ENCODE measurements at places on chromosomes 12 and 14.

DNA sequence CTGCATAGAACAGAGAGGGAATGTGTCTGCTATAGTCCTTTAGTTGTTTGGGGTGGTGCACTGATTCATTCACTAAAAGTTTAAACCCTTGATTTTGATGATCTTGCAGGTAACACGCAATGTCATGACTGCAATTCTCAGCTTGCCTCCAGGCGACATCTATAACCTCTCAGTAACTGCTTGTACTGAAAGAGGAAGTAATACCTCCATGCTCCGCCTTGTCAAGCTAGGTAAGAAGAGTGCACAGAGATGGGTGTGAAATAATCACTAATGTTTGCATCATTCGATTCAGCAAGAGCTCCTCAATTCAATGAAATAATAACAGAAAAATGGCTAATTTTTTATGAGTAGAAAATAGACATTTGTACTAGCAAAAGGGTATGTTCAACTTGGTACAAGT lies 203.7 kb downstream of the PTPRO start:
- DNase-seq, result no peak

GRCh38 chr12:29320295-29321085 lies 60.5 kb downstream of the ERGIC2 start:
- no peak for DNase-seq

DNA sequence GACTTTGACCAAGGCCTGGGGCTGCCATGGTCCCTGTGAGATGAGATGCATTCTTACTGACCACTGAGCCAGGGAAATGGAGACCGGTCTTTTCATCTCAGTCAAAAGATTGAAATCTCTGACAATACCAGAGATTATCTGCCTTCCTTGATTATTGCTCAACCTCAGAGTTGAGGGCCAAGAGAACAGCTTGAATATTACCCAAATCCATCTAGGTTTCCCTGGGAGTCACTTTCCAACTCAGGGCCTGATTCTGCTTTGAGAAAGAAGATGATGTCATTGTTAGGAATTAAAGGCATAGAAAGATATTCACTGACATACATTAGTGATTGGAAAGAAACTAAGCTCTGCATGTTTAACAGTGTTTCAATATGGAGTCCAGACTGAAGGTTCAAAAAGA lies 515.9 kb upstream of the TBX3 start:
- no peak for DNase-seq

DNA sequence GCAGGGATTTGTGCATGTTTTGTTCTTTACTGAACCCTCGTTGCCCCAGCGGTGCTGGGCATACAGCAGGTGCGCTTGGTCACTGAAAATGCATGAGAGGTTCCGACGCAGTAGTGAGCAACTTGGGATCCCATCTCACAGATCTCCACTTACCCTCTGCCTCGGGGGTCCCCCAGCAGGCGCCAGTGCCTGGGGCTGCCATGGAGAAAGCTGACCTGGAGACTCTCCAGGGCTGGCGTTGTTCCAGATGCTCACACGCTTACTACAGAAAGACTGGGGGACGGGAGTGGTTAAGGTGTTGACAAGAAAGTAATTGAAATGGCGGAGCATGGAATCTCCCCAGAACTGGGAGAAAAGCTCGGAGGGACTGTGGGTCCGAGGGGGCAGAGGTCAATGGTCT lies 14.2 kb downstream of the GLT1D1 start:
- DNase-seq, result no peak

DNA sequence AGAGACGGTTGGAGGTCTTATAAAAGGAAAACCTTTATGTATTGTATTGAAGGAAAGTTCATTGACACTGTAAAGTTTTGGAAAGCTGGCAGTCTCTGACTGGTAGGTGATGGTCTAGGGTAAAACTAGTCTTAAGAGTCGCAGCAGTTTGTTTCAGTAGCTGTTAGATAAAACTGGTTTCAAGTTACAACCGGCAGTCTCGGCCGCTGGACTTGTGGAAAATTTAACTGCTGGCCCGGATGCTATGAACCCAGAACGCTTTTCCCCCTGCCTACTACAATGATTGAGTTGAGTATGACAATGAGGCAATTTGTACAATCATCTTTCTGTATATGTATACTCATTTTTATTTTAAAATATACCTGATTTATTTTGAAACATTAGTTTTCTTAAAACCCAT lies 1426.9 kb downstream of the AACS start:
- no peak for DNase-seq

- DNase-seq, result no peak
Observed at GRCh38 chr12:121145221-121145620, 12.5 kb downstream of the P2RX7 start.

DNA sequence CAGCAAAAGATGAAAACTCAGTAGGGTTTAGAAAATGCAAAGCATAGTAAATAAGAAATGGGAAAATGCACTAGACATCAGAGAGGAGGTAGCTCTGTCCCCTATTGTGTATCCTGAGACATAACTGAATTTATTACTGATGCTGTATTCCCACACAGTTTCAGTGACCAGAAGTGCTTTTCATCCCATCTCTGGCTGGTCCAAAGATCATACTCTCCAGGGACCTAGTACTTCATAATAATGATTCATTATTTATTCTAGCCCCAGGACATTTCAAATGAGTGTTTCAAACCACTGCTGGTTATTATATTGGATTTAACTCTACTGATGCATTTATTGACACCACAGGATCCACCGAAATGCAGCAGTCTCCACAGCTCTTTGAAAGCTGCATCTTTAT lies 163.3 kb downstream of the PAWR start:
- DNase-seq, result no peak

- DNase-seq, result no peak
Observed at GRCh38 chr14:81416194-81416952, 16.2 kb upstream of the STON2 start.

GRCh38 chr12:108457006-108457733 lies 57.9 kb upstream of the FICD start:
- no peak for DNase-seq

- no peak for DNase-seq
Observed at GRCh38 chr12:46177837-46178608, 90.8 kb downstream of the SLC38A1 start.

DNA sequence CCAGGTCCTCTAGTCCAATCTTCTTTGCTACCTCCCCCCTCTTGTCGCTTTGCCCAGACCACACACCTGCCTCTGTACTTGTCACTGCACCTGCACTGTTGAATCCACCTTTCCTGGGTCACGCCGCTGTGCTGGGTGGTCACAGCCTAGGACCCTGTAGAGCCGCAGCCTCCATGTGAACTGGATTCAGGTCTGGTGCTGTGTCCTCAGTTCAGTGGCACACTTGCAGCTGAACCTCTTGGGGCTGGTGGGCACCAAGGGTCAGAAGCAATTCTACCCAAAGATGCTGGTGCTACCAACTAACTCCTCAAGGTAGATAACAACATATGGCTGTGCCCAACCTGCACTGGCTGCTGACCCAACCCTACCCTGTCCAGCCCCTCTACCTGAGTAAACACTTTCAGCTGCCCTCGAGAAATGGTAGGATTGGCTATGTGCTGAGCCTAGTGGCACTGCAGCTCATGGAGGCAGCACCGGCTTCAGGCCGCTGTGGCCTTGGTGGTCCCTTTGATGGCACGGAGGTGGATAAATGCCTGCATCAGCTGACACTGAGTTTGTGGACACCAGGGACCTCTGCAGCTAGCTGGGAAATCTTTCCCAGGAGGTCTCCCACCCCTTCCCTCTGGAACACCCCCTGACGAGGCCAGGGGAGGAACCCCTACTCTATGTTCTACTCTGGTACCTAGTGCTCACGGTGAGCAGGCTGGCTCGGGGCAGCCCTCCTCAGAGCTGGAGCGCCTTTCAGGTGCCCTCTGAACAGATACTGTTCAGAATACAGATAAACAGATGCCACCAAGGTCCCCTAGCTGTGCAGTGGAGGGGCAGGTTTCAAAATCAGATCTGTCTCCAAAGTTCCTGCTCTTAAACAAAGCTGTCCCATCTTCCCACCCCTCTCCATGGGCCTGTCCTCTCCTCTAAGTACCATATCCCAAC lies 14.3 kb downstream of the AGAP2 start:
- no peak for DNase-seq

- DNase-seq, result no peak
Observed at GRCh38 chr14:61344437-61345150, 23.2 kb downstream of the PRKCH start.

DNA sequence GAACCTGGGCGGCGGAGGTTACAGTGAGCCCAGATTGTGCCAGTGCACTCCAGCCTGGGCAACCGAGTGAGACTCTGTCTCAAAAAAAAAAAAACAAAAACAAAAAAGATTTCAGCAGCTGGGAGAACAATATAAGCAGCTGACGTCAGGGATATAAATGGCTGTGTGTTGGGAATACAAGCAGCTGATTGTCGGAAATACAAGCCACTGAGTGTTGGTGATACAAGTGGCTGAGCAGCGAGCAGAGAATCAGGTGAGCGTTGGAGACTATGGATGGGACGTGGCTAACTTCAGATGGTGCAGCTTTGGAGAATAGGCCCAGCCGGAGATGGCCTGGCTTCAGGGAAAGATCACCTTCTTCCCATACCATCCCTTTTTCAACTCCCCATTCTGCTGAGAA lies 32.0 kb downstream of the PSEN1 start:
- no peak for DNase-seq

GRCh38 chr12:93497456-93497855 lies 30.1 kb downstream of the MRPL42 start:
- no peak for DNase-seq

DNA sequence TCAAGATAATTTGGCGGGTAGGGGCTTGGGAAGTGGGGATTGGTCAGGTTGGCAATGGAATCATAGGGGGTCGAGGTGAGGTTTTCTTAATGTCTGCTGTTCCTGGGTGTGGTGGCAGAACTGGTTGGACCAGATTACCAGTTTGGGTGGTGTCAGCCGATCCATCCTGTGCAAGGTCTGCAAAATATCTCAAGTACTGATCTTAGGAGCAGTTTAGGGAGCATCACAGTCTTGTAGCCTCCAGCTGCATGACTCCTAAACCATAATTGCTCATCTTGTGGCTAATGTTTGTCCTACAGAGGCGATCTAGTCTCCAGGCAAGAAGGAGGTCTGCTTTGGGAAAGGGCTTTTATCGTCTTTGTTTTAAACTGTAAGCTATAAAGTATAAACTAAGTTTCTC lies 868.4 kb downstream of the DIO2 start:
- DNase-seq, result no peak

GRCh38 chr14:37826869-37827268 lies 231.4 kb downstream of the TTC6 start:
- DNase-seq, result no peak

DNA sequence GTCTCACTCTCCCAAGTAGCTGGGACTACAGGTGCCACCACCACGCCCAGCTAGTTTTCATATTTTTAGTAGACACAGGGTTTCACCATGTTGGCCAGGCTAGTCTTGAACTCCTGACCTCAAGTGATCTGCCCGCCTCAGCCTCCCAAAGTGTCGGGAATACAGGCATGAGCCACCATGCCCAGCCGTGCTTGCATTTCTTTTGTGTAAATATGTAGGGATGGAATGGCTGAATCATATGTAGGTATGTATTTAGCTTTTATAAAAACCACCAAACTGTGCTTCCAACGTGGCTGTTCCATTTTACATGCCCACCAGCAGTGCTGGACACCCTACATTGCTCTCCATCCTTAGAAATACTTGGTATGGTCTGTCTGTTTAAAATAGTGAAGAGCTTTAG lies 32.8 kb upstream of the CLMN start:
- DNase-seq, result no peak

- DNase-seq, result no peak
Observed at GRCh38 chr12:52211716-52212585, 20.1 kb upstream of the KRT80 start.

DNA sequence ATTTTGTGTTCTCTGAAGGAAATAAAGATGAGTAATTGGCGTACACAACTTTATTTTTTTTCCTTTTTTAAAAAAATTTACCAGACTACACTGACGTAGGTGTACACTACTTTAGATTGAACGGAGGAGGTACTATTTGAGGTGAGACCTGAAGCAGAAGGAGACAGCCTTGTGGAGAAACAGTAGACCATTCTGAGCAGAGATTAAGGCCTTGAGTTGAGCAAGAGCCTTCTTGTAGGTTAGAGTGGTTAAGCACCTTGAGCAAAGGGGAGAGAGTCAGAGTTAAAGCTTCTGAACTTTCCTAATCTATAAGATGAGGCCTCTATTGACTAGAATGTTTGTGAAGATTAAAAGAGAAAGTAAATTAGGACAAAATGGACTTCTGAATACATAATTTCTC lies 2.5 kb downstream of the LEMD3 start:
- no peak for DNase-seq

DNA sequence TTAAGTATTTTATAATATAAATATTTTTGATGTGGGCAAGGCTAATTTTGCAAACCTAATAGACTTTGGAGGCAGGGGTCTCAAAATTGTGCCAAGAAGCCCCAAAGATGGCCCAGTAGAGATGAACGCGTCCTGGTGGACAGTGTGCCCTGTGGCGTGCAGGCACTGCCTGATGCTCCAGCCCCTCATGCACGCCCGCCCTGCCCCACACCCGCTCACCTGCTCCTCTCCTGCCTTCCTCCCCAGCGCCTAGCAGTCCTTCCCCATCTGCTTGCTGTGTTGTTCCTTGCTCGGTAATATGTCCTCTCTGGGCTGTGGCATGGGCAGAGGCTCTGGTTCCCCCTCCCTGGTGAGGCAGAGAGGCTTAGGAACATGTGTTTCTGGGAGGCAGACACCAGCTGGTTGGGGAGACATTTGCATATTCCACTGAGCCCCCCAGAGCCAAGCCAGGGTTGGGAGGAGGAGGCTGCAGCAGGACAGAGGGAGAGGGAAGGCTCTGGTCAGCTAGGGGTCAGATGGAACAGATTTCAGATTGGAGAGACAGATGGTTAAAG lies 46.8 kb upstream of the GPATCH2L start:
- no peak for DNase-seq

GRCh38 chr12:51593539-51593938 lies 2.5 kb downstream of the SCN8A start:
- DNase-seq, result no peak

DNA sequence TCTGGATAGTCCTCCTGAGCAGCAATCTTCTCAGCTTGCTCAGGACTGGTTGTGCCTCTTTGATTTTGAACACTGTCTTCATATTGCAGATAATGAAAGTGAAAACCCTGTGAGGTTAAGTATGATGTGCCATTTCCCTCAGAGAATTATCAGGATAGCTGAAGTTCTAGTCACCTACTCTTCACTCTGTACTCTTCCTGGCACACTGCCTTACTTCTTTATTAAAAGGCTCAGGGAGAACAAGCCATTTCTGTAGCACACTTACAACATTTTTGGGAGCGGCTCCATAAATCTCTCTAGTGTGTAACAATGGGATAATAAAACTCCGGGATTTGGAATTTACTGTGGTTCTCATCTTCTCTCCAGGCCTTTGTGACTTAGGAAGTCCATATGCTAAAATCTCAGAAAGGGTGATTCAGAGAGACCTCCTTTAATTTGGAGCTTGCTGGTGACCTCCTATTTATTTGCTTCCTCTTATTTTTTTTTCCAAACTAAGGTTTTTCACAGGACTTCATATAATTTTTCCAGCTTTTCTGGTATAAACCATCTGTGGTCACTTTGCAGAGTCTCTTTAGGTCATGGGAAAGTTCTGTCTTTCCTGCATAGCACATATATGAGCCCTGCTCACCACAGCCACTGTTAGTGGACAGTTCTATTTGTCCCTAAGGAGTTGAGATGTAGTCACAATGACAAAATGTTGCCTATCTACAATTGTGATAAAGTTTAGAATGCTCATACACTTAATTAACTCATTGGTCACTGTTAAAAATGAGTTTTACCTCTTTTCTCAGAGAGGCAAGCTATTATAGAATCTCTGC lies 53.5 kb upstream of the LDHB start:
- no peak for DNase-seq

- no peak for DNase-seq
Observed at GRCh38 chr12:123163227-123163626, 12.3 kb upstream of the PITPNM2 start.
